ENCODE measurements at places on chromosomes 2 and 18.

- DNase-seq: no peak
Observed at GRCh38 chr2:160051371-160051800, 11.0 kb downstream of the PLA2R1 start.

DNA sequence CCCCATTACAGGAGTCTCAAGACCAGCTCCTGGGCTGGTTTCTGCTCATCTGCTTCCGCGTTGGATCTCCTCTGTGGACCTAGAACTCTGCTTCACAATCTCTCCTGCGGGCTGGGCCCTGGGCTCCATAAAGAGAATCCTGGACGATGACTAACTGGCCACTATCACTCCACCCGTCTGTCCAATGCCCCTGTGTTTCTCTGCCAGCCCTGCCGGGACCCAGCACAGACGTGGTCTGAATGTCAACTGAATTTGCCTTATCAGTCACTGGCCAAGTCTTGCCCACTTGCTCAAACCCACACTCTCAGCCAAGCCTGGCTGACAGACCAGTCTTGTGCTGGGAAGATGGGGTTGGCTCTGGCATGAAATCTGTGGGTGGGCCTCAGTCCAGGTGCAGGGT lies 17.4 kb downstream of the KIF3C start:
- DNase-seq: no peak

- DNase-seq: no peak
Observed at GRCh38 chr2:135162377-135162776, 110.3 kb downstream of the RAB3GAP1 start.

- no peak for DNase-seq
Observed at GRCh38 chr2:241340631-241341163, 15.4 kb upstream of the FARP2 start.

DNA sequence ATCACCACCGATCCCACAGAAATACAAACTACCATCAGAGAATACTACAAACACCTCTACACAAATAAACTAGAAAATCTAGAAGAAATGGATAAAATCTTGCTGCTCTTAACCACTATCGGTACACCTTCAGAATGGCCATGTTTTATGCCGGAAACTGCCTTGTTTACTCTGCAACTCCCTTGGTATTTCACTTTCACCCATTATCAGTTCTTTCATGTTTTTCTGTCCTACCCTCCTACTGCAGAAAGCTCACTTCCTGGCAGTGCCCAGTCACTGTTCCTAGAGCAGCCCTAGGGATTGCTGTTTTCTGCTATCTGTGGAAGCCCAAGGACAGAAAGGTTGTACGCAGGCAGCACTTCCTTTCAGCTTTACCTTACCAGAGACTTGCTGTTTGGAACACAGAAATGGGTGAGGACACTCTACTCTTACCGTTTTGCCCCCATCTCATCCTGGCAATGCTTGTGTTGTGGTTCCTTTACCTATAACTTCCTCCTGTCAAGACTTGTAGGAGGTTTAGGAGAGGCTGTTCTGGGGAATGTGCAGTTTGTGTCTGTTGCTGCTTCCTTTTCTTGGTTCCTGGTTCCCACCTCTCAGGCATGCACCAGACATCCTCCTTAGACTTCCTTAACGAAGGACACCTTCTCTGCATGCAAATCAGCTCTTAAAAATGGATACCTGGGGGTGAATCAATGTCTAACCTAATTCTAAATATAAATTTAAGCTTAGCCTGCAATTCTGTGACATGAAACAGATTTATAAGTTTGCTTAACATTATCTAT lies 394.4 kb downstream of the SPAG16 start:
- no peak for DNase-seq

GRCh38 chr2:118611691-118612090 lies 235.8 kb downstream of the EN1 start:
- DNase-seq: no peak

DNA sequence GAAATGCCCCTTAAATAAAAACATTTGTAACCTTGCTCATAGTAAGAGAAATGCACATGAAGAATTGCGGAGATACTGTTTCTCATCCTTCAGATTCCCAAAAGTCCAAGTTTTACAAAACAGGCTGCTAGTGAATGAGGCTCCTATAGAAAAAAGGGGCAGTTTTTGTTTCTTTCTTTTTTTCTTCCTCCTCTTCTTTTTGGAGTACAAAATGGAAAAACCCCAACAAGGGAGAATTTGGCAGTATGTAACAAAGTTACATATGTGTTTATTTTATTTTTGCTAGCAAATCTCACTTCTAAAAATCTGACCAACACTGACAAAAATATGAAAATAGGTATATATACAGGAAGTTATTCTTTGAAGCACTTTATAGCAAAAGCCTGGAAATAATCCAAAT lies 7.1 kb upstream of the BAZ2B start:
- DNase-seq: no peak

- DNase-seq: no peak
Observed at GRCh38 chr2:114001937-114002336, 112.0 kb downstream of the ACTR3 start.

DNA sequence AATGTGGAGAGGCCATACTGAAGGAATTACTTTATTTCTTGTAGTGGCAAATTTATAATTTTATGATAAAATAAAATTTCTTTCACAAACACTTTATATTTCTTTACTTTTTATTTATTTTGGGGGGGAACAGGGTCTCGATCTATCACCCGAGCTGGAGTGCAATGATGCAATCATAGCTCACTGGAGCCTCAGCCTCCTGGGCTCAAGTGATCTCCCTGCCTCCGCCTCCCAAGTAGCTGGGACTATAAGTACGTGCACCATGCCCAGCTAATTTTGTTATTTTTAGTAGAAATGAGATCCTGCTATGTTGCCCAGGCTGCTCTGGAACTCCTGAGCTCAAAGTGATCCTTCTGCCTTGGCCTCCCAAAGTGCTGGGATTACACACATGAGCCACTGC lies 59.6 kb downstream of the SOS1 start:
- DNase-seq: no peak

- no peak for DNase-seq
Observed at GRCh38 chr2:112791693-112792230, 7.5 kb upstream of the IL1A start.

DNA sequence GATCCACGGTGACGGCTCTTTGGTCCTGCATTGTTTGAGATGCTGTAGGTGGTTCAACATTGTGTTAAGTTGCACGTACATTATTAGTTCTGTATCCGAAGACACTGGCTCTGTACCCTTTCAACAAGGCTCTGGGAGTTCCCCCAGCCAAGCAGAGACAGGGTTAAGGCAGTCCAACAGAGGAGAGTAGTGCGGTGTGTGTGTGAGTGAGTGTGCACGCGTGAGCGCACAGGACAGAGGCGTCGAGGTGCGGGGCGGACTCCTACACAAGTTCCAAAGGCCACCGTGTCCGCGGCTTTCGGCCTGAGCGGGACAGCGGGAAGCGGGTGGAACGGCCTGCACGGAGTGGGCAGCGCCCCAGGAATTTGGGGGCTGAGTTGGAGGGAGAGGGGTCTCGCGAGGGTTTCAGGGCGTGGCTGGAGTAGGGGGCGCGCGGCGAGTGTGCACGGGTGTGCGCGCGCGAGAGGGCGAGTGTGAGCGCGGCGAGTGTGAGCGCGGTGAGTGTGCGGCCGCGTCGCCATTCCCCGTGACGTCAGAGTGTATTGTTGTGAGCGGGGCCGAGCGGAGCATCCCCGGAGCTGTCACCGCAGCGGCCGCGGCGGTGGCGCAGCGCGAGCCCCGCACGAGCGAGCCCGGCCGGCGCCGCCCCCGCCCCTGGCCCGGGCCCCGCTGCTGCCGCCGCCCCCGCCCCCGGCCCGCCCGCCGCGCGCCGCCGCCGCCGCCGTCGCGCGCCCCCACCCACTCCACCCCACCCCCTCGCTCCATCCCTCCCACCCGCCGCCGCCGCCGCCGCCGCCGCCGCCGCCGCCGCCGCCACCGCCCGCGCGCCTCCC lies at the start of gene ASXL3:
TSS of gene ASXL3 (plus strand) at position 535 of the 833 bp plus-strand sequence. CDS start 413 bp downstream, outside the sequence.
- DNase-seq: no peak

DNA sequence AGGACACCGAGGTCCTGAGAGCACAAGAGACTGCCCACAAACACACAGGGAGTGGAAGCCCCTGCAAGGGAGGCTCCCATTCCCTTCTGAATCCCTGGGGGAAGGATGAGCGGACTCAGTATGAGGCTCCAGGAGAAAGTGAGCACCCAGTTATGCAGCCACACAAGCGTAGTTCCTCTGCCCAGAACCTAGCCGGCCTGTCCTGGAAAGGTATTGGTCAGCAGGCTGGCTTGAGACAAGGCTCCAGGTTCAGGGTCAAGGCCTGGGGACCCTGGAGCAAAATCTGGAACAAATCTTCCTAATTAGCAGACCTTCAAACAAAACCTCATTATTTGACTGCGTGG lies 1.2 kb upstream of the CAPG start:
- no peak for DNase-seq

- DNase-seq: no peak
Observed at GRCh38 chr2:237699870-237700511, 72.6 kb downstream of the LRRFIP1 start.

- no peak for DNase-seq
Observed at GRCh38 chr2:43019536-43020183, 206.7 kb downstream of the ZFP36L2 start.

DNA sequence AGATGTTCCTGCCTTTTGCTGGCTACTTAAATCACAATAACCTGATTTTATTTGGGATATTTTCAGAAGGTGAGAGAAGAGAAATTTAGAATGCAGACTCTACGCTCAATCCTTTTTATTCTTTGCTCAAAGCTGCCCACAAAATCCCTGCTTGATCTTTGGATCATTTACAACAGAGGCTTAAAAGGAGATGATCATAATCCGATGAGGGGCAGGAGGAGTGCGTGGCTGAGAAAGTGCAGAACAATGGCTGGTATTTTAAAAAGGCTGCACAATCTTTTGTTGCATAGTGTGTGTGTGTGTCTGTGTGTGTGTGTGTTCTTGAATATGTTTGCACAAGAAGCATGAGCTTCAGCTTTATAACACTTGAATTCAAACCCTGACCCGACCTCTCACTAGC lies 256.3 kb upstream of the MYT1L start:
- no peak for DNase-seq

DNA sequence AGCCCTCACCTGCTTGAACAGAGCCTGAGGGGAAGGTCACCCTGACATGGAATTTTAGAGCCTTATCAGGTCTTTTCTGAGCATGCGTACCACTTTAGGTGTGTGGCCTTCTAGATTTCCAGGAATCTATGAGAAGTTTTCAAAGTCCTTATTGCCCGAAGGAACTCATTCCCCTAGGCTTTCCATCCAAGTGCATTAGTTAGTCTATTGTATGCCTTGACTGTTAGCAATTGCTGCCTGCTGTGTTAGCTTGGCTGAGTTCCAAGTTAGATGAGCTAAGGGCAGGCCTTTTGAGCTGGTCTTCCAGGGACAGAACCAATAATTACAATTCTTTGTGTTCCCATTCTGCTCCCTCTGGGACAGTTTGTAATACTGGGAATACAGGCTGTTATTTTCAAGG lies 30.8 kb upstream of the PUM2 start:
- no peak for DNase-seq

GRCh38 chr18:59220784-59221765 lies 1.1 kb downstream of the GRP start:
- no peak for DNase-seq

GRCh38 chr2:207244971-207245925 lies 79.5 kb upstream of the KLF7 start:
- no peak for DNase-seq

- DNase-seq: no peak
Observed at GRCh38 chr2:206728277-206729199, 10.3 kb upstream of the DYTN start.

DNA sequence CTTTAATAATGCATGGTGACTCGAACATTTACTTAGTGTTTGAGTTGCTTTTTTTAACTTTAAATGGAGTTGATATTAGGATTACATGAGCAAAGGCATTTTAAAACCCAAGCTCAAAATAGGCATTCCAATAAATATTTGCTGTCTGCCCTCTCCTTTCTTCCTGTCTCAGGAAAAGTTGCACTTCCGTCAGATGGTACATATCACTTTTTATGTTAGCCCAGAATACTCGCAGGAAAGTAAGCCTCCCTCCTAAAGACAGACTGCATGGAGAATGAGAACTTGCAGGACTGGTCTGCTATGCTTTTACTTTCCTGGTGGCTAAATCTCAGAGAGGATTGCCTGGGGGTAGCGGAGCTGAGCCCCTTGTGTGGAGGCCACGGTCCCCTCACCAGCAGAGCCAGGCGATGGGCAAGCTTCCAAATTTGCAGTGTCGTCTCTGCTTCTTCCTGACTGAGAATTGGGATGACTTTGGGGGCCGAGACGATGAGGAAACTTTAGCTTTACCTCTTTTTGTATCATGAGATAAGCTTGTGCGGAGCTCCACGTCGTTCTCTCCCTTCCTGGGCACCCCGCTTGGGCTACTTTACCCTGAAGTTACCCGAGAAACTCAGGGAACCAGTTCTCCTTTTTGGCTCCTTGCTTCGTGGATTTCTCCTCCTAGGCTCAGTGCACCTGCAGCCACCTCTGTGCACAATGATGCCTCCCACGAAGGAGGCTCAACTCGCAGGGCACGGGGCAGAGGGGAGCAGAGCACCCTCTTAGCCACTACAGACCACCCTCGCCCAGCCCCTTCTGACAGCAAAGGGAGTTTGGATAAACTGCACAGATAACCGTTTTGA lies 223.3 kb downstream of the SH3RF3 start:
- DNase-seq: no peak

DNA sequence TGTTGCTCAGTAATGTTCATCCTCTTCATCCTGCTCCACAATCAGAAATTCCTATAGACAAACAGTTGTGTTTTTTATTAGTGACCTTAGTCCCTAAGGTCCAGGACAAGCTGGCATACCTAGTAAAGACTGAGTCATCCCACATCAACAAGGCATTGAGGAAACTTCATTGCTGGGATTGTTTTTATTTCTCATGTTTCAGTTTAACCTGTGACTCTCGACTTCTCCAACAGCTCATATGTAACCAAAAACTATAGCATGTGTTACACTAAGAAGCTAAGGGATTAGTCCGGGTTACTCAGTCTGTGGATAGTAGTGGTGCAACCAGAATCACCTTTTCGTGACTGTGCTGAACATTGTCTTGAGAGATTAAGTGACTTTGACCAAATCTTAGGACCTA lies 292.1 kb downstream of the RDH14 start:
- DNase-seq: no peak

DNA sequence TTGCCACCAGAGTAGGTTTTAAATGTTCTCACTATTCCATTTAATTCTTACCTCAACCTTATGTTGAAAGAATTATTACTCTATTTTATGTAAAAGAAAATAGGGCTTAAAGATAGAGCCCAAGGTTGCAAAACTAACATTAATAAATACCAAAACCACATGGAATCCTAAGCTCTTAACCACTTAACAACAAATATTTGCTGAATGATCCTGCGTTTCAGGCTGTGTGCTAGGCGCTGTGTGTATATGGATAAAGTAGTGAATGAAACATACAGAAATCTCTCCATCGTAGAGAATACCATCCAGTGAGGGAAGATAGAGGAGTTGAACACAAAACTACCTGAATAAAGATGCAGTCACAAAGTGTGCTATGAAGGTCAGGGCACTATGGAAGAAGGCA lies 485.1 kb downstream of the THSD7B start:
- DNase-seq: no peak
